Tibial nerve (tissue), 4 donors: ENCODE measurements at places on chromosomes 12 and 14.

GRCh38 chr14:69684461-69685217, 73.2 kb downstream of the SUSD6 start:
- H3K27ac ChIP-seq, result no peak overlapping the region
- DNase-seq, result no peak
- no peaks in the 10 kb centered on the region for H3K36me3 ChIP-seq
- peaks cover 72% of the 10 kb centered on the region for H3K4me1 ChIP-seq

- no peak overlapping the region for H3K27ac ChIP-seq
- H3K36me3 ChIP-seq, result no peaks in the 10 kb centered on the region
- no peak for DNase-seq
- H3K4me3 ChIP-seq, result no peak overlapping the region
Measured at GRCh38 chr12:74552201-74552600, 14.6 kb downstream of the ATXN7L3B start.

DNA sequence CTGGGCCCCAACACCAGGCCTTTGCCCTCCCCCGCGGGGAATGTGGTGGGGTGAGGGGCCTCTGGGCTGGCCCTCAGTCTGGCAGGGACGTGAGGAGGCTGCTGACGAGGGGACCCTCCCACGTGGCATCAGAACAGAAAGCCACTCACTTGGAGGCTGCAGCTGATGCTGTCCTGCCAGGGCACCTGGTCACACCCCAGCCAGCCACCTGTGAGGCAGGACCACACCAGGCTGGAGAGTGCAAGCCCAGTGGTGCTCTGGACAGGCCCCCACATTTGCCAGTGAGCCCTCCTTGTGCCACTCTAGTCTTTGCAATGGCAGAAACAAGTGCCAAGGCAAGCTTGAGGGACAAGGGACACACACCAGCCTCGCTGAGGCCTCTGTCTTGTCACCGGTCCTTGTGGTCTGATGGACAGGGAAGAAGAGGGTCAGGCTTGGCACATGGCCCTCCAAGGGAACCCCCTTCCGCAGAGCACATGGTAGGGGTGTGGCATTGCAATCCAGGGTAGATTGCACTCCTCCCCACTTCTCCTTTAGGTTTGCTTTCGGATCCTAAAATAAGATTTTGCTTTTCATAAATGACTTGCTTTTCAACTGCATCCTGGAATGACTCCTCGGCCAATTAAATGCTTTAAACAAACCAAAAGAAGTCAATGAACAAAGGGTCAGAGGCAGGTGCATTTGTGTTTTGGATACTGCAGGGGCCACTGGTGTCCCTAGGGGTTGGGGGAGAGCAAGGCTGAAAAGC, 53.7 kb downstream of the CCDC88C start:
- DNase-seq, result no peak
- H3K4me1 ChIP-seq, result no peaks in the 10 kb centered on the region
- no peaks in the 10 kb centered on the region for H3K27me3 ChIP-seq
- no peak overlapping the region for H3K4me3 ChIP-seq
- H3K27ac ChIP-seq, result no peak overlapping the region
- no peaks in the 10 kb centered on the region for H3K36me3 ChIP-seq

- no peaks in the 10 kb centered on the region for H3K36me3 ChIP-seq
- H3K27ac ChIP-seq, result no peak overlapping the region
- no peaks in the 10 kb centered on the region for H3K4me1 ChIP-seq
- H3K27me3 ChIP-seq, result no peaks in the 10 kb centered on the region
- H3K4me3 ChIP-seq, result no peak overlapping the region
Measured at GRCh38 chr12:74339211-74339610, 198.4 kb upstream of the ATXN7L3B start.

- no peaks in the 10 kb centered on the region for H3K27me3 ChIP-seq
- H3K4me1 ChIP-seq, result no peaks in the 10 kb centered on the region
- no peak for DNase-seq
Measured at GRCh38 chr12:72829838-72830237, 557.7 kb downstream of the TRHDE start.

- no peaks in the 10 kb centered on the region for H3K4me1 ChIP-seq
- no peak overlapping the region for H3K4me3 ChIP-seq
- H3K27ac ChIP-seq, result no peak overlapping the region
- DNase-seq, result no peak
- no peaks in the 10 kb centered on the region for H3K36me3 ChIP-seq
Measured at GRCh38 chr14:70317969-70318634, 41.4 kb downstream of the COX16 start.

- H3K27ac ChIP-seq, result no peak overlapping the region
- no peak for DNase-seq
- no peaks in the 10 kb centered on the region for H3K36me3 ChIP-seq
- no peaks in the 10 kb centered on the region for H3K27me3 ChIP-seq
- H3K4me1 ChIP-seq, result no peaks in the 10 kb centered on the region
Measured at GRCh38 chr14:39621223-39621622, 189.0 kb upstream of the FBXO33 start.

DNA sequence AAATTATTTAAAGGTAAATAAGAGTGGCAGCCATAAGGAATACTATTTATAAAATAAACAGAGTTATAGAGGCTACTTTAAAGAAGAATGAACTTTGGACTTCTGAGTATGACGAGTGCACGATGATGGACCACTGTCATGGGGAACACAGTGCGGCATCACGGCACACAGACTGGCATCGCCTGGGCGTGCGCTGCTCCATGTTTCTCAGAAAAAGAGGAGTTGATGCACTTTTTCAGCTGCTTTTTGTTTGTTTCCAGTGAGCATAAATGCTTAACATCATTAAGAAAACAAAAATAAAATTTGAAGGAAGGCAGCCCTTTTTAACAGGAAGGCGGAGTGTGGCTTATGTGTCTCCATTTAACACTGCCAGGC, 23.3 kb upstream of the EAPP start:
- H3K36me3 ChIP-seq, result peaks cover 6% of the 10 kb centered on the region
- H3K27ac ChIP-seq, result no peak overlapping the region
- peak; percentile 3 for DNase-seq
- no peak overlapping the region for H3K4me3 ChIP-seq
- H3K27me3 ChIP-seq, result no peaks in the 10 kb centered on the region

- H3K4me1 ChIP-seq, result no peaks in the 10 kb centered on the region
- no peak overlapping the region for H3K27ac ChIP-seq
- no peaks in the 10 kb centered on the region for H3K36me3 ChIP-seq
- no peaks in the 10 kb centered on the region for H3K27me3 ChIP-seq
- peak overlapping the region; percentile 4 for H3K4me3 ChIP-seq
- DNase-seq, result peak; percentile 31
Measured at GRCh38 chr14:28608851-28609828, 157.4 kb upstream of the FOXG1 start.

- peak overlapping the region; percentile 70 for H3K27ac ChIP-seq
- no peak overlapping the region for H3K4me3 ChIP-seq
- H3K4me1 ChIP-seq, result peaks cover 32% of the 10 kb centered on the region
- H3K27me3 ChIP-seq, result no peaks in the 10 kb centered on the region
Measured at GRCh38 chr12:93784339-93785086, 107.3 kb downstream of the CRADD start.

- H3K4me1 ChIP-seq, result no peaks in the 10 kb centered on the region
- no peaks in the 10 kb centered on the region for H3K36me3 ChIP-seq
- DNase-seq, result no peak
- no peak overlapping the region for H3K4me3 ChIP-seq
- no peak overlapping the region for H3K27ac ChIP-seq
Measured at GRCh38 chr12:66763467-66763866, 84.6 kb upstream of the GRIP1 start.

DNA sequence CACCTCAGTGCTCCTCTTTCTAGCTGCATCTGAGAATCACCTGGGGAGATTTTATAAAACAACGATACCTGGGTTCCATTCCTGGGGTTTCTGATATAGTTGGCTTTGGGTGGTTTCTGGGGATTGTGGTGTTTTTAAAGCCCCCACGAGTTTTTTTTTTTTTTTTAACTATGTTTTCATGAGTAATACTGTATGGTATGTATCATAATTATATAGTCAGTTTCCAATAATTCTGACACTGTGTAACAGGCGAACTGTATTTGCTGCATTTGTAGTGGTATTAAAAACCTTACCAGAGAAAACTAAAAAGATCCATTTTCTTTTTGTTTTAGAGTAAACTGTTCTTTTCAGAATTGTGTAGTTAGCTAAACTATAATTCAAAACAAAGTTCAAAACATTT, 84.9 kb downstream of the SRGAP1 start:
- no peak for DNase-seq
- no peak overlapping the region for H3K27ac ChIP-seq
- peaks cover 15% of the 10 kb centered on the region for H3K4me1 ChIP-seq
- no peak overlapping the region for H3K4me3 ChIP-seq
- H3K36me3 ChIP-seq, result no peaks in the 10 kb centered on the region
- no peaks in the 10 kb centered on the region for H3K27me3 ChIP-seq

DNA sequence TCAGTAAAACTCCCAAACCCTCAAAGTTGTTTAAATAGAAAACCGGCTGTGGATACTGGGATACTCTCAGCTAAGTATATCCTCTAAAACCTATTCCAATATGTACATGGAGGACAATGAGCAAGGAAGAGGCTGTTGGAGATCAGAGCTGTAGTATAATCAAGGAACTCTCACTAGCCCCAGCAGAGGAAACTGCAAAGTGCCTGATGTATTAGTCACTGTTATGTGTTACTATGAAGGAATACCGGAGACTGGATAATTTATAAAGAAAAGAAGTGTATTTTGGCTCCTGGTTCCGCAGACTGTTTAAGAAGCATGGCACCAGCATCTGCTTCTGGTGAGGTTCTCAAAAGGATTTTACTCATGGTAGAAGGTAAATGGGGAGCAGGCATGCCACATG, 65.6 kb upstream of the RPL10L start:
- H3K4me3 ChIP-seq, result no peak overlapping the region
- H3K27me3 ChIP-seq, result no peaks in the 10 kb centered on the region
- no peaks in the 10 kb centered on the region for H3K4me1 ChIP-seq

- H3K36me3 ChIP-seq, result no peaks in the 10 kb centered on the region
- H3K4me3 ChIP-seq, result no peak overlapping the region
- no peak overlapping the region for H3K27ac ChIP-seq
- DNase-seq, result no peak
Measured at GRCh38 chr14:38536376-38537038, 280.6 kb upstream of the CLEC14A start.

DNA sequence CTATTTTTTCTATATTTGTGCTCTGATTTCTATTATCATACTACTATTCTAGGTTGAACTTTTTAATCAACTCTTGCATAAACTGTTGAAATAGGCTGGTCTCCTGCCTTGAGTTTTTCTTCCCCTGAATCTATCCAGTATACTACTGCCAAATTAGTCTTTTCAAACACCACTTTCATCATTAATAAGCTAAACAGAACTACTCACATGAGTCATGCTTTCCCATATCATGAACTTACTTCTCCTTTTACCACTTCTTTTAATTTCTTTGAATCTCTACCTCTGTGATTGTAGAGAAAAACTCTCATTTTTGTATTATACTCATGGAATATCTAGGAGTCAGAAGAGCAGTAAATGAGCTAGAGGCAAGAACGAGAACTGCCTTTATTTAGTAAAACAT, 340.3 kb upstream of the PDE3A start:
- no peaks in the 10 kb centered on the region for H3K27me3 ChIP-seq
- no peak overlapping the region for H3K27ac ChIP-seq
- H3K4me1 ChIP-seq, result peaks cover 11% of the 10 kb centered on the region
- H3K4me3 ChIP-seq, result no peak overlapping the region
- DNase-seq, result no peak

DNA sequence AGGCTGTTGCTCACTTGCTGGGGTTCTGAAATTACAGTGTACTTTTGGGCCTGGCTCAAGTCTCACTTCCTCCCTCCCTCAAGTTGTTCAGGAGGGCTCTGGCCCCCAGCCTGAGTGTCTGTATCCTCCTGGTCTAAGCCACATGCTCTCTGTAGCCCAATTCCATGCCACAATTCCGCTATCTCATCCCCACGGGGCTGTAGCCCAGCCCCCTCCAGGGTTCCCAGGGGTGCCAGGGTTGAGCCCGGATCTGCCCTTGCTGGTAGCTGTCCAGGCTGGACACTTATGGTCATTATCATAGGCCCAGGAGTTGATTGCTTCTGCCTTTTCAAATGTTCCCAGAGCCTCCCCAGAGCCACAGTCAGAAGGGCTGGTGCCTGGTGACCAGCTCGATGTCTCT, 65.3 kb downstream of the PRIMA1 start:
- no peaks in the 10 kb centered on the region for H3K27me3 ChIP-seq
- no peak for DNase-seq
- no peak overlapping the region for H3K27ac ChIP-seq
- H3K36me3 ChIP-seq, result no peaks in the 10 kb centered on the region
- H3K4me3 ChIP-seq, result no peak overlapping the region

GRCh38 chr14:93946104-93946503, 19.0 kb downstream of the FAM181A start:
- H3K27me3 ChIP-seq, result no peaks in the 10 kb centered on the region
- H3K4me1 ChIP-seq, result no peaks in the 10 kb centered on the region
- H3K27ac ChIP-seq, result no peak overlapping the region
